SJCRH30 (cell line): ENCODE measurements at places on chromosomes 6 and 20. TPM values are rescaled to one million over a fixed set of nuclear protein-coding genes. Genes with fewer than 3 reads are reported as not detected.

GRCh38 chr6:65999288-65999791 is 292.3 kb upstream of the EYS start:
- no peak for DNase-seq

- DNase-seq = no peak
Observed at GRCh38 chr20:60240415-60240814, 282.2 kb downstream of the CDH26 start.

Gene MOXD1
- 0.86 and 1.5 TPM in 2 replicates for total RNA-seq

Gene TMEM170B
- total RNA-seq = 1.0 and 1.5 TPM in 2 replicates

Gene PAK5
- not detected in 2 replicates for total RNA-seq
